Activated CD4-positive, alpha-beta T cell treated with anti-CD3 and anti-CD28 coated beads, Interleukin-2, amount 50 U/mL, for 1 hour (primary cell): ENCODE measurements at places on chromosomes 6 and 20.

GRCh38 chr20:967796-968742, 34.0 kb downstream of the RSPO4 start:
- DNase-seq: no peak

DNA sequence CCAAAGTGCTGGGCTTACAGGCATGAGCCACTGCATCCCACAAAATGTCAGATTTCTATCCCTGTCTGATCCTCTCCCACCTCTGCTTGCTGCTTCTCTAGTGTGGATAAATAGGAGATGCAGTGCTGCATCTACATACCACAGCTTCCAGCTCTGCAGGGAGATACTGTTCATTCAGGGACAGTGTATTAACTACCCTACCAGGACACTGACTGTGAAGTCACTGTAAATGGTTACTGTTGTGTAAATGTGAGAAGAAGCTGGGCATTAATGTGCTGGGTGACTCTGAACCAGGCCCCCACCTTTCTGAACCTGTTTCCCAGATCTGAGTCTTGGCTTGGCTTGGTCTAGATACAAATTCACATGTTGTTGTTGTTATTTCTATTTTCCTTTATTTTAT, 488.6 kb upstream of the SULF2 start:
- no peak for DNase-seq

DNA sequence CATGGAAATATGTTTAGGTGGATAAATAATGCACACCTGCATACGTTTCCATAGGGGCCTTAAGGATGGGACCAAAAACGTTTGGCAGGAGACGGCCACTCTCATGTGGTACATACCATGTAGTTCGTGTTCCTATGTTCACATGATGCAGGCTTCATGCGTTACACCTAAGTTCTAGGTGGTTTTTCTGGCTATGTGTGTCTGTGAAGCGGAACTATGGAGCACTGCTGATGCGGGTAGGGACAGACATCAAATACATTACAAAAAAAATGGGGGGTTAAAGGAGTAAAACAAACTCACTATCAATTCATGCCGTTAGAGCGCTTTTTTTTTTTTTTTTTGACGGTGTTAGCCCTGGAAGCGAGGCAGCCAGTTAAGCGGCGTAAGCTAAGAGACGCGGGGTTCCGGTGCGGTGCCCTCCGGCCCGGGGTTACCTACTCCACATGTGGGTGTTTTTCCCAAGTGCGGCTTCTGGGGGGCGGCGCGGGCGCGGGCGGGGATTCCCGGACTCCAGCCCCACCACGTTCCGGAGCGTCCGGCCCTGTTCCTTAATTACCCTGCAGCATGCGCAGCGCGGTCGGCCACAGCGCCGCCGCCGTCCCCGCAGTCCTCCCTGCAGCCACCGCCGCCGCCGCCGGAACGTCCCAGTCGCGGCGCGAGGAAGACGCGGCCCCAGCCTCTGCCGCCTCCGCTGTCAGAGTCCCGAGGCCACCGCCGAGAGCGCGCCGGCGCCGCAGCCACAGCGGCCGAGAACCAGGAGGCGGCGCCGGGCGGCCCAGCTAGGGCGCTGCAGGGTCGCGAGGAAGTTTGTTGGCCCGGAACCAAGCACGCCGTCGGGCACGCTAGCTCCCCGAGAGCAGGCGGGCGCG, 648 bp downstream of the COL19A1 start:
- DNase-seq: peak; percentile 55

- no peak for DNase-seq
Measured at GRCh38 chr6:163826629-163827028, 412.1 kb downstream of the QKI start.

GRCh38 chr6:153328194-153328593, 197.1 kb upstream of the RGS17 start:
- DNase-seq: no peak

DNA sequence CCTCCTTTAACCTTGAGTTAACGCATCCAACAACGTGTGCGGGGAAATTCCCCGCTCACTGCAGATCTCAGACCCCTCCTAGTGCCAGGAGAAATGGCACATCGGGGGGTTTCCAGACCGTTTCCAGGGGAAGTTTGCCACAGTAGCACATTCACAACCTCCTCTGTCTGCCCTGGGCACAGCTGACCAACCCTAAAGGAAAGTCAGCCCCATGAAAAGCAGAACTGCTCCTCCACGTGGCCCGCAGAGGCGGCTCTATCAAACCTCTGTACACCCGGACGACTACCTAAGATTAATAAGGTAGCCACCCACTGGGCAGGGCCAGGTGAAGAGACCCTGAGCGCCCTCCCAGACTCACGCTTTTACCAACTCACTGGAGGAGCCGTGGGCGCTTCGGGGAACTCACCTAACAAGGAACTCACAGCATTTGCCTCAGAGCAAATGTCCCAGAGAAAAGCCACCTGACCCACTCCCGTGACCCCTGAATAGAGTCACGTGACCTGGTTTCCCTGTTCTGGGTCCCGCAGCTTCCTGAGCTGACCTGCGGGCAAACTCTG, 93.1 kb downstream of the PRND start:
- peak; percentile 71 for DNase-seq

GRCh38 chr6:69098910-69099309, 463.8 kb downstream of the ADGRB3 start:
- no peak for DNase-seq

DNA sequence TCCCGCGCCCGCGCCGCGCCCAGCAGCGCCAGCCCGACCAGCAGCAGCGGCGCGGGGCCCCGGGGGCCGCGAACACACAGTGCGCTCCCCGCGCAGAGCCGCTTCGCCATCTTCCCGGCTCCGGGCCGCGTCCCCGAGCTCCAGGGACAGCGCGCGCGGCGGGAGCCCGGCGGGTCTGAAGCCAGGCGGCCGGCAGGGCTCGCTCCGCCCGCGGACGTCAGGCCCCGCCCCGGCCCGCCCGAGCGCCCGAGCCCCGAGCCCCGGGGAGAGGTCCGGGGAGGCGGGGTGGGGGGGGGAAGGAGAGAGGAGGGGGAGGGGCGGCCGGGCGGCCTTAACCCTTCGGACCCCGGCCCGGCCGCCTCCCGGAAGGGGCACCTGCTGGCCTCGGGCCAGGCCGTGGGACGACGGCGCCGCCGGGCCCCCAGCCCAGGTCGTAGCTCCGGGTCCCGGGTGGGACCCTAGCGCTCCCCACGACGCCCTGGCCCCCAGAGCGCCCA, at the start of gene LAMA5:
LAMA5 (minus strand) TSS at position 177 of the 497 bp plus-strand sequence; CDS start at position 110, 67 bp downstream.
- no peak for DNase-seq

- DNase-seq: no peak
Measured at GRCh38 chr20:54090230-54091119, 20.1 kb upstream of the BCAS1 start.

DNA sequence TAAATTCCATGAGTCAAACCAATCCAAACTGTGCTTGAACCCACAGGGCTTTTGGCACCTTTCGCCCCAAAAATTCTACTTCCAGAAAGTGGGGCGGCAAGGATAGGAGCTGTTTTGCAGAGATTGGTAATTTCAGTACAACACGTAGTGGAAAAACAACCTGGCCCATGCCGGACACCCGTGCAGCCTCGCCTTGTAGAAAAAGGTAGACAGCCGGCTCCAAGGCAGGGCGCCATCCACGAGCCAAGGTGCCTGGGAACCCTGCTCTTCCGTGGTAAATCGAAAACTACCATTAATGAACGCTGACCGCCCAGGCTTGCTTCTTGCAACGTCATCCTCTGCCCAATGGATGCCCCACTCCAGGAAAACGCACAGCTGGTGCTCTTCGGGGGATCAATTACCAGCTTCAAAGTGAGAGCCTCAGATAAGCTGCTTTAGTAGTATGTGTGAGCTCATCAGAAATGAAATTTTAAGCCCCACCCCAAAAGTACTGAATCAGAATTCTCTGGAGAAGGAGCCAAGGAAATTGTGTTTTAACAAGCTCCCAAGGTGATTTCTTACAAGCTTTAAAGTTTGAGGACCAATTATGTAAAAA, 1.8 kb downstream of the OOEP start:
- no peak for DNase-seq

DNA sequence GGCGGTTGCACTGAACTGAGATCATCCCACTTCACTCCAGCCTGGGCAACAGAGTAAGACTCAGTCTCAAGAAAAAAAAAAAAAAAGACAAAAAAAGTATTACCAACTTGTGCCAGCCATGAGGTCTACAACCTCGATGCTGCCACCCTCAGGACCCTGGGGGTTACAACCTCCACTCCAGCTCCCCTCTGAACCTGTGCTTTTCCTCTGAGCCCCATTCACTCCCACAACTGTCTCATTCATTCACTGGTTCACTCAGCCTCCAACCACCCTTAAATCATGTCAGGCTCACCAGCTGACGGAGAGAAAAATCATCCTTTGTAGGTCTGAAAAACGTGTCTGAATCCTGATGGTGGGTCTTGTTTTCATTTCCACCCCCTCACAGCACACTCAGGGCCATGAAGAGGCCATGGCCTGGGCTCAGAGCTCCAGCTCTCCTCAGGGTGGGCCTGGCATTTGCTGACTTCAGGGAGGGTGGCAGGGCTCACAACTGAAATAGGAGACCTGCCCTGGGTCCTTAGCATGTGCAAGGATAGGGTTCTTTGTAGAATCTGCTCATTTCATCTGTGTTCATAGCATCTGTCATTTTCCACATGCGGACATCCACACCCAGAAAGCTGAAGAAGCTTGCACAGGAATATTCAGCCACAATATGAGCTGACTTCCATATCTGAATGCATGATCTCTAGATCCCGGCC, 1.9 kb upstream of the ULBP1 start:
- peak; percentile 49 for DNase-seq

GRCh38 chr6:85348643-85349042, 101.2 kb upstream of the NT5E start:
- no peak for DNase-seq

- DNase-seq: no peak
Measured at GRCh38 chr20:48448666-48449600, 378.9 kb downstream of the PREX1 start.

- no peak for DNase-seq
Measured at GRCh38 chr6:147811913-147812629, 303.6 kb downstream of the SAMD5 start.

DNA sequence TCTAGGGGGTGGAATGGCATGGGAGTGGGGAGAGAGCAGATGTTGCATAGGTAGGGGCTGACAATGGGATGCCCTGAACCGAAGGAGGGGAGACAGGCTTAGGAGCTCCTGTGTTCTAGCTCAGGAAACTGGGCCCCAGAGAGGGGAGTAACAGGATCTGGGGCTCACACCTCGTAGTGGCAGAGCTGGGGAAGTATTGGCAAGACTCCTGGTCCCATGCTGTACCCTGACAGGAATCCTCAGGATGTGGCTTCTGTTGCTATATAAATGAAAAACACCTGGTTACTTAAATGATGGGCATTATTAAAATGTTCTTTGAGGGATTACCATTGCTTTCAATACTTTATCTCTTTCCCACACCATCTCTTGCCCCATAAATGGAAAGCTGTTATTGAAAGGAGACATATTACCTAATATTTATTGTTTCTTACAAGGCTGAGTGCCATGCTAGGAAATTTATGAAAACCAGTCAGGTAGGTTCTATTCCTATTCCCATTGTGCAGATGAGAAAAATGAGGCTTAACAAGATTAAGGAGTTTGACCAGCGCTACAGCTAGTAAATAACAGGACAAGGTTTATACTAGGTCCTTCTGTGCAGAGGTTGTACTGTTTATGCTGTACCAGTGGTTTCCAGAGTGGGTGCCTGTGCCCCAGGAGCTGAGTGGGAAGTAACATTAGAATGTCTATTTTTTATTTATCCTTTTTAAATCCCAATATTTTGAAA, 35.3 kb upstream of the TCP11 start:
- DNase-seq: no peak

GRCh38 chr20:2932498-2932897, 59.2 kb downstream of the PTPRA start:
- DNase-seq: no peak

DNA sequence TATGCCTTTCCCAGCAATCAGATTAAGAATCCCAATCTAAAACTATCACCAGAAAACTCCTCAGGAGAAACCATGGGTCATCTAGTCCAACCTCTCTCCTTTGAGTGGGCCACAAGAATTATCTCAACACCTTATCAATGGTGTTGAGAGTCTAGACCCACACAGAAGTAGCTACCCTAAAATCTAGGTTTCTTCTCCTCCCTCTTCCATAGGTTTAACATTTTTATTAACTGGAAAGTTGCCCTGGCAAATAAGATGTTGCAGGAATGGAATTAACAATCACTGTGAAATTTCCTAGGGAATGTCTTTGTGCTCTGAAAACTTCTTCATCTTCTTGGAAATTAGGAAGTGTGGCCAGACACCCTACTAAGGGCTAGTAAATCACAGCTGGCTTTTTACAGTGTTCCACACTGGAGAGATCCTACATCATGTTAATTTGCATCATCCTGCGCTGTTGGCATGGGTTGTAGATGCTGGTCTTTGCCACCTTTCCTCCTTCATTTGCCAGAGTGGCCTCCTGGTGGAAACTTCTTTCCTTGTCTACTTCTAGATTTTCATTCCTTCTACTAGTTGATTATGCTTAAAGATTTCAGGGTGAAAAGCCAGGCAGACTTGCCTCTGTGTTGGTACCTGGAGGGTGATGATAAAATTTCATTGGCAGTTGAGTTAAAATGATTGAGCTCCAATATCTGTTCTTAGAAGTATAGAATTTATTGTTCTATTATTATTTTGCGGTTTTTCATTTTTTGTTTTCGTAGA, 2.7 kb downstream of the TNFAIP3 start:
- no peak for DNase-seq

DNA sequence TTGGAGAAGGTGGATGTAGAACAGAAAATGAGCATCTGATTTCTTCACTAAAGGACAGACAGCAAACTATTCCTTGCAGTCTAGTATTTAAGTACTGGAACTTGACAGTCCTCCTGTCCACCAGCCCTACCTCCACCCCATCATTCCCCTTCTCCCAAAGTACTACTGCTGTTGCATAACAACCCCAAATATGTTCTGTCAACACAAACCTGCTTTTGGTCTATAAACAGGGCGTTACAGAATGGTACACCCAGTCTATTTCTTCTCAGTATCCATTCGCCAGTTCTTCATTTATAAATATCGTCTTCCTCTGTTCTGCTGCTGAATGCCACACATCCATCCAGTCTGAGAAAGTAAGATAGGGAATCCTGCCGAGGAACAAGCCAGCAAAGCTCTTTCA, 27.7 kb upstream of the SLC22A1 start:
- DNase-seq: no peak

DNA sequence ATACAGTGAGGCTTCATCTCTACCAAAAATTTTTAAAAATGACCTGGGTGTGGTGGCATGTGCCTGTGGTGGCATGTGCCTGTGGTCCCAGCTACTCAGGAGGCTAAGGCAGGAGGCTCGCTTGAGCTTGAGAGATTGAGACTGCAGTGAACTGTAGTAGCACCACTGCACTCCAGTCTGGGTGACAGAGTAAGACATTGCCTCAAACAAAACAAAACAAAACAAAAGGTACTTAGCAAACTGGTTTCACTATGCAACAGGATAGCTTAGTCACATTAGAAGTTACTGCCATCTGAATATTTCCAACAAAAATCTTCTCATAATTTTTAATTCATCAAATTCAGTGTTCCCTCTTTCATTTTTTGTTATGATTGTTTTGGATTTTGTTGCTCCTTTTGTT, 137.9 kb downstream of the QRSL1 start:
- DNase-seq: no peak

DNA sequence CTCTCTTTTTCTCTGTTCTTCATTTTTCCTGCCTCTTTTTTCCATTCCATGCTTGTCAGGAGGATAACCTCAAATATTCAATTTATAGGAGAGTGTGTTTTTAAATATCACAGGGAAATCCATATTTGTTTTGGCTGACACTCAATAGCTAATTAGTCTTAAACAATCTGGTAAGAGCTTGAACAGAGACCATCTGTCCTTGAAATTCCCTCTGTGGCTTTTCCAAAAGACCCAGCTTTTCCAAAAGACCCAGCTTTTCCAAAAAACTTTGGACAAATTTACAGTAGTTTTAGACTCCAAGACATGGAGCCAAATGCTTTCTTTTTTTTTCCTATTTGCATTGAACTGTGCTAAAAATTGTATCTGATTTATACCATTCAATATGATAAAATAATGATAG, 127.4 kb upstream of the FAM83B start:
- no peak for DNase-seq
